ENCODE measurements at places on chromosomes 3 and 15.
A peak's percentile ranks its signal among the peaks of the same experiment; 100 is the strongest.

- no peak for DNase-seq
Measured at GRCh38 chr3:123349201-123349535, 99.7 kb downstream of the ADCY5 start.

- DNase-seq = no peak
Measured at GRCh38 chr3:197878427-197878826, 71.6 kb upstream of the RPL35A start.

DNA sequence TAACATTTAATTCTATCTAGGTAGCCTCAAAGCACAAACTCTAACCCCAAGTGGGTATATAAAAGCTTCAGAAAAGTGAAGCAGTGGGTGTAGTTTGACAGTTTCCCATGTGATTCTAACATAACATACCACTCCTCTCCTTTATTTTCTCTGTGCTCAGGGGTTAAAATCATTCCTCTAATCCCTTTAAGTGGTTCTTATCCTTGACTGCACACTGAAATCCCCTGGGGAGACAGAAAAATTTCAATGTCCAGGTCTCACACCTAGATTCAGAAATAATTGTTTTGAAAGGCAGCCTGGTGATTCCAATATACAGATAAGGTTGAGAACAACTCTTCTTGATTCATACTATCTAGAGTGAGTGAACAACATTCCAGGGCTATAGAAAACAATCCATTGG is 986.4 kb downstream of the ROBO1 start:
- no peak for DNase-seq

DNA sequence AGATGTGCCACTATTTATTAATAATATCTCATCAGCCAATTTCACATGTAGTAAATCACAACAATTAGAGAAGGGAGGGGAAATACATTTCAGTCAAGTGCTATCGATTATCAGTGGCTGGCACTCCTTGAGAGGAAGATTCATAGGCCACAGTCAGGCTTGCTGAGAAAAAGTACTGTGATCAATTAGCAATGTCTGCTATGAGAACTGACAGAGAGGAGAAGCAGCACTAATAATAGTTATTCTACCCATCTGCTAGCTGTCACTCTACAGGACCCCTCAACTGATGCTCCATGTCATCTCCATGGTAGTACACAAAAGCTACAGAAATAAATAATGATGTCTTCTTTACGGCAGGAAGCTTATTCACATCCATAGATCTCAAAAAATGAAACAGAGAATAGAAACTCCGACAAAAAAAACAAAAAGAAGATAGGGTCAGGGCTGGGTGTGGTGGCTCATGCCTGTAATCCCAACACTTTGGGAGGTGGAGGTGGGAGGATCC is 351.3 kb downstream of the FOXP1 start:
- no peak for DNase-seq

DNA sequence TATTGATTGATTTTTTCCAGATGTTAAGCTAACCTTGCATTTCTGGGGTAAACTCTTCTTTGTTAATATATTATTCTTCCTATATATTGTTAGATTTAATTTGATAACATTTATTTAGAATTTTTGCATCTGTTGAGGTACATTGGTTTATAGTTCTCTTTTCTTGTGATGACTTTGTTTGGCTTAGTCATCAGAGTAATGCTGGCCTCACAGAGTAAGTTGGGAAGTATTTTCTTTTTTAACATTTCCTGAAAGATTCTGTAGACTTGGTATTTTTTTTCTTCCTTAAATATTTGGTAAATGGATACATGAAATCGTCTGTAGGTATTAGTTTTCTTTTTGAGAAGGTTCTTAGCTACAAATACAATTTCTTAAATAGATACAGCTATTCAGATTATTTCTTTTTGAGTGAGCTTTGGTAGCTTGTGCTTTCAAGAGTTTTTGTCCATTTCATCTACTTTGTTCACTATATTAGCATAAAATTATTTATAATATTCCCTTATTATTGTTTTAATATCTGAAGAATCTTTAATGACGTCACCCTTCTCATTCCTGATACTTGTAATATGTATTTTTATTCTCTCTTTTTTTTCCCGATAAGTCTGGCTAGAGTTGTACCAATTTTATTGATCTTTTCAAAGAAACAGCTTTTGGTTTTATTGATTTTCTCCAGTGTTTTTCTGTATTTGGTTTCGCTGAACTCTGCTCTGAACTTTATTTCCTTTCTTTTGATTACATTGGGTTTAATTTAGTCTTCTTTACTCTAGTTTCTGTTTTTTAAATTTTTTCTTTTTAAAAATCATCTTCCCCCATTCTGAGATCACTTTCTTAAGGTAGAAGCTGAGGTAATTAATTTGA is 6.5 kb upstream of the HPS3 start:
- DNase-seq = no peak

DNA sequence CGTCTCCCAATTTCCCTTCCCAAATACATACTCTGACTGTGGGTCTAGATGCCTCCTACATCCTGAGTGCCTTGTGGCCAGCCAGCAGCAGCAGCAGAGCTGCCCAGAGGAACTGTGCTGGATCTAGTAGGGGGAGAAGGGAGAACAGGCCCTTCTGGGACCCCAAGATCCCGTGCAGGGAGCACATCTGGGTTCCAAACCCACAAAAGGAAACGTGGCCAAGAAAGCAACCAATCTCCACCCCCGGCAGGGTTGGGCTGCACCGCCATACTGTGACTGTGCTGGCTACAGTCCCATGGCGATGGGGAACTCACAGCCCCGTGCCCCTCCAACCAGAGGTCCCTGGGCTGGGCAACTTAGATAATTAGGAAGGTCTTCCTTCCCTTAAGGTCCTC is 86.3 kb downstream of the PPCDC start:
- DNase-seq = no peak

GRCh38 chr3:184568924-184569829 is 7.6 kb downstream of the EPHB3 start:
- DNase-seq = peak; percentile 37

DNA sequence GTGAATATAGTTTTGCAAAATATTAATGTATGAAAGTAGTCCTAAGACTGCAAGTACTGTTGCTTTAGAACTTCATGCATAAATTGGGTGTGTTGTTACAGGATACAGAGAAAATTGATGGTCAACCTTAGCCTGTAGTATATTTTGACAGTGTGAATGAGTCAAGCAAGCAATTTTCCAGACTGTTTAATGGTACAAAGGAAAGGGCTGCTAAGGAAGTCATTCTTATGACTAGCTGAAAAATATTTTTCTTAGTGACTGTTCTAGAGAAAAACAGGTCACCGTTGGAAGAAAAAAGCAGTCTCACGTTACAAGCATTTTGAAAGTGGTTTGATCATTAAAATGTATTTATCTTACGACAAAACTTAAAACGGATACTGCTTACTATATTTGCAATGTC is 49.2 kb downstream of the MBNL1 start:
- no peak for DNase-seq

GRCh38 chr3:175077216-175077615 is 218.1 kb downstream of the NAALADL2 start:
- no peak for DNase-seq

- DNase-seq = no peak
Measured at GRCh38 chr15:101145362-101145761, 106.5 kb downstream of the CHSY1 start.

DNA sequence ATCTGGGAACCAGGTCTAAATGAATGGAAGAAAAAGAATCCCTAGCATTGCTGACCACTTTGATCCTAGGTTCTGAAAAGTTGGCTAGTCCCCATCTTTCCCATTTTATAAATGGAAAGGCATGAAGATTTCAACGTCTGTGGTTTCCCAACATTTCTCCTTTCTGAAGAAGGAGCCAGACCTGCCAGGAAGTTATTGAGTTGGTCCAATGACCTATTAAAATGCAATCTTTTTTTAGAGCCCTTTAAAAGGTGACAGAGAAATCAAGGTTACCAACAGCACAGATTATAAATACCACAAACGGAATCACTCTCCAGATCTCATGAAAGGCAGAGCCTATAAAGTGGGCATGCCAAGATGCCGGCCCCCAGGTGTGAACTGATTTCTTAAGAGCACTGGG is 505.6 kb upstream of the THBS1 start:
- DNase-seq = no peak

- no peak for DNase-seq
Measured at GRCh38 chr15:60043744-60044435, 39.8 kb downstream of the FOXB1 start.

- no peak for DNase-seq
Measured at GRCh38 chr3:170600005-170600624, 14.2 kb upstream of the SLC7A14 start.

DNA sequence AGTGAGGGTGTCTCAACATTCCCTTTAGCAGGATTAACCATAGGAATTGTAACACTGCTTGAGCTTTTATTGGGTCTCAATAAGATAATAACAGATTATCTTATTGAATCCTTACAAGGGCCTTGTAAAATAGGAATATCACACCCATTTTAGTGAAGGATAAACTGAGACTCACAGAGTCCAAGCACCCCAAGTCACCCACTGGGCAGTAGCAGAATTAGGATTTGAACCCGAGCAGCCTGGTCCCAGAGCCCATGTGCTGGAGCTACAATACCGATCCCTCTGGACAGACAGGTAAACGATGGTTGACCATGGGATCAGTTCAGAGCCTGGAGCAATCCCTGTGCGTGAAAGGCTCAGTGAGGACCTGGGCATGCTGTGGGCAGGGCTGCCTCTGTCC is 56.3 kb upstream of the MRPS22 start:
- DNase-seq = no peak

- DNase-seq = no peak
Measured at GRCh38 chr15:90336705-90337141, 15.4 kb upstream of the ZNF774 start.

- no peak for DNase-seq
Measured at GRCh38 chr3:197942956-197943556, 6.9 kb upstream of the RPL35A start.

DNA sequence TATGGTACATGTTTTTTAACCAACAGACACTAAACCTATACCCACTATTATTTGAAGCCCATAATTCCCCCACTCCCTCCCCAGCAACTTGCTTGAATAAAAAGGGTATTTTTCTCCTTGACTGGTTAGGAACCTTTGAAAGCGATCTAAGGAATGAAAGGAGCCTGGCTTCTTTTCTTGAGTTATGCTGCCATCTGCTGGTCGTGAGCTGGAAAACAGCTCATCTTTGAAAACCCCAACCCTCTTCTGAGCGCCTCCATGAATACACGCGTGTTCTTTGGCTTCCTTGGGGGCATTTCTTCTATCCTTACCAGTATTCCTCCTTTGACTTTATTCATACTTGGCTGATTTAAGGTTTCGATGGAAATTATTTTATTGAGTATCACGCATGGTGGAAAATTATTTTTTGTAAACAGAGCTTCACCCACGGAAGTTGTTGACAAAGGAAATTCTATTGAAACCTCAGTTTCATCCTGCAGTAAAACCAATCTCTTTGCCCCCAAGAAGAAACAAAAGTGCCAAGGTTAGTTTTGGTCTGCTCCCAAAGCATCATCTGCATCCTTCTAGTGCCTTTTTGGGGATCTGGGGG is 171.6 kb downstream of the SV2B start:
- peak; percentile 23 for DNase-seq

GRCh38 chr3:184314700-184315542 is 515 bp downstream of the EIF4G1 start:
- DNase-seq = peak; percentile 81

- no peak for DNase-seq
Measured at GRCh38 chr15:81926981-81927380, 118.8 kb downstream of the MEX3B start.

Measured in CD4-positive, alpha-beta T cell (primary cell).